Islet precursor cell (in vitro differentiated cells): ENCODE measurements at places on chromosomes 2 and 18.
A peak's percentile ranks its signal among the peaks of the same experiment; 100 is the strongest.

GRCh38 chr18:35936951-35937350 is 35.5 kb upstream of the RMP24 start:
- peak; percentile 35 for DNase-seq

DNA sequence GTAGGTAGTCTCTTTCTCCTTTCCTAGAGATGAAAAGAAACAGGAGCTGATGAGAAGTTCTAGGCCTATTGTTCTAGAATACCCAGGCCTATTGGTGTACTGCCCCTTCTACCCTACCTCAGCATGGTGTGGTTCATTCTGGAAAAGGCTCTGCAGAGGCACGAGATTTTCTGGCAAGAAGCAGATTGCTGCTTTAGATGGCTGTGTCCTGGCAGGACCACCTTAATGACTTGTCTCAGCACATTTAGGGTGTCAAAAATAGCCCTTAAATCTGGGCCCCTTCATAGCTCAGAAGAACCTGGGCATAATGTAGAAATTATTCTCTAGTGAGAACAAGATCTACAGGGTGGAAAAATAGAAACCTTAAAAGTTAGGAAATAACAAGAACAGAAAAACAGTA is 87.9 kb downstream of the BCL2L11 start:
- DNase-seq, result no peak

GRCh38 chr2:77484026-77484425 is 38.1 kb downstream of the LRRTM4 start:
- DNase-seq, result no peak

GRCh38 chr18:78642296-78642951 is 337.2 kb upstream of the SALL3 start:
- no peak for DNase-seq

DNA sequence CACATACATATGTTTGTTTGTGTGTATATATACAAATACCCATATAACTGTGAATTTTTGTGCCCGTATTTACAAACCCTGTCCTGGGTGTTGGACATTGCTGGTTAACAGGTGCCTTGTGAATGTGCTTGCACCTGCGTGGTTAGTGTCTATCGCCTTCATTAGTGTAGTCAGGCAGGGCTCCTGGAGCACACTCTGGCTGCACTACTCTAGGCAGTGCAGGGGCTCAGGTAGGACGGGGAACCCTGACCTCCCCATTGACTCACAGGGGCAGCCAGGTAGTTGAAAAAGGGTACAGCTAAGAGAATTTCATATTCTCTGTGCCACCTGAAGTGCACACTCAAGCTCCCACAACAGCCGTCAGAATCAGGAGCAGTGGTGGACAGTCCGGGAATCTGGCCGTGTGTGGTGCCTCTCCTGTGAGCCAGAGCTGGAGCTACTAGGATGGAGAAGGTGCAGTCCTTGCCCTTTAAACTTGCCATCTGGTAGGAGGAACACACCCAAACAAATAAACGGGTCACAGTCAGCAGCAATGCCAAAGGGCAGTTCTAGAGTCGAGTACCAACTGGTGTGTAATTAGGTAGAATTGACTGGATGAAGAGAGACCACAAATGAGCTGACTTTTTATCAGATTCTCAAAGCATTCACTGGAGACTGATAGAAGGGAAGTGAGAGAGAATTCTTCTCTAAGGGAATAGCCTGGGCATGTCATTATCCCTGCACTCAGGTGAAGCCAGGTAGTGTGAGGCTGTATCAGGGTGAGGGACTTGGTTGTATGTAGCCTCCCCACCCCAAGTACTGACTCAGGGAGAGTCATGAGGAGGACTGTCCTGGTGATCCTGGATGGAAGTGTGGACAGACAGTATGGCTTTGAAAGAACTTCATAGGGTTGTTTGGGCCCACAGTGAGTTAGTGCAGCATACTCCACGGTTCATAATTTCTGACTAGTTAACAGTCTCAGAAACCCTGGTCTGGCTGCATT is 44.1 kb downstream of the FARP2 start:
- DNase-seq, result no peak

DNA sequence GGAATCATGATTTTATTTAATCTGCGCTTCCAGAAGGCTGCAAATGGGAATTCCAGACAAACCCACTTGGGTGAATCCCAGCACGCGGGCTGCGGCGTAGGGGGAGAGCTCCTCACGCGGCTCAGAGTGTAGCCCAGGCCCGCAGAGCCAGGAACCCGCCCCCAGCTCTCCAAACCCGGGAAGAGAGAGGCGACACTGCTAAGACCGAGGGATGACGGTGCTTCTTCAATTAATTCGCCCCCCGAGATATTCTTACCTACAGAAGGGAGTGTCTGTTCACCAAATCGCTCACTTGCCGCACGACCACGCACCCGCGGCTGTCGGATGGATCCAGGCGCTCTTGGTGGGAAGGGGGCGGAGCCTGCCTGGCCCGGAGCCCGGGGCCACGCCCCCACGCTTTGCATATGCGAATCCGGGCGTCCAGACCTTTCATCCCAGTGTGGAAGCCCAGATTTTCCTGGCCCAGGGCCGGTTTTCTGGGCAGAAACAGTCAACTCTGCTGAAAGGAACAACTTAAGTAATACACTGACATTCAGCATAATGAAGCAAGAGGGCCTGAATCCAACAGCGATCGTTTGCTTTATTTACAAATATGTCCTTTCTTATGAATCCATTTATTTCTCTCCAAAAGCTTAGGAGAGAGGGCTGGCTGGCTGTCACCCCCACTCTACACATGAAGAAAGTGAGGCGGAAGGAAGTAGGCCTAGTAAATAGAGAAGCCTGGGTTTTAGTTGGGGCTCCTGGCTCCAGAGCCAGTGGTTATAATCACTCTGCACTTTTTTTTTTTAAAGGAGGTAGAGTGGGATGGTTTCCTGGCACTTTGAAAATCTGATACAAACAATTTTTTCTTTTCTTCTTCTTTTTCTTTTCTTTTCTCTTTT is at the start of gene SLC19A3:
TSS of gene SLC19A3 (minus strand) at position 342 of the 881 bp plus-strand sequence. CDS start 15,710 bp downstream, outside the sequence.
- peak; percentile 92 for DNase-seq

DNA sequence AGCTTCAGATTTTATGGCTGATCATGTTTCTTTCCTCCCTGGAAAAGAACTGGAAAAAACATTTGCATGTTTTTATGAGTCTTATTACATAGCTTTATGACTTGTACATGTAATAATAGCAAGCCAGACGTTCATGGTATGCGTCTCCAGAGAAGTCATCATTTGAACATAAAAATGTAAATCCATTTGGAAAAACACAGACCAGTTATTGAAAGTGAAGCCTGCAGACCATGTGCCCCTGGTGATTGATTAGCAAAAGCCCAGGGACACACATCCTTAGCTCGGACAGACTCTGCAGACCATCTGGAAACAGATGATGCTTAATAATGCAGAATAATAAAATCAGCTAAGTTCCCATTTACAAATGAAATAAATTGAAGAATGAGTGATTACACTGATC is 283.1 kb downstream of the TDRD15 start:
- no peak for DNase-seq

DNA sequence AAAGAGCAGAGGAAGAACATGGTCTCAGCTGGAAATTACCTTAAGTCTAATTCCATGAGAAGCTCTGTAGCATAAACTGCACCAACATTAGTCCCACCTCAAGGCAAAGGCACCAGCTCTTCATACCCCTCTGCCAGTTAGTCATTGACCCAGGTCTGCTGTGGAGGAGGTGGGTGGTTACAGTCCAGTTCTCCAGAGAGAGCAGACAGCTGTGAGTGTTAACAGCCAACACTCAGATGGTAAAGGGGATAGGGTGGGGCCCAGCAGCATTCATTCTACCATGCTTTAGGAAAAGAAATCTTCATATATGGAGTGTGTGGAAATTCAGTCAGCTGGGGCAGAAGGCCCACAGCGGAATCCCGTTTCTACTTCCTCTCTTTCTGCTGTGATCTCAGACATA is 159.7 kb upstream of the FBXO11 start:
- no peak for DNase-seq

- DNase-seq, result peak; percentile 86
These were observed 10.5 kb upstream of the DSG2 start for GRCh38 chr18:31487246-31488015.

DNA sequence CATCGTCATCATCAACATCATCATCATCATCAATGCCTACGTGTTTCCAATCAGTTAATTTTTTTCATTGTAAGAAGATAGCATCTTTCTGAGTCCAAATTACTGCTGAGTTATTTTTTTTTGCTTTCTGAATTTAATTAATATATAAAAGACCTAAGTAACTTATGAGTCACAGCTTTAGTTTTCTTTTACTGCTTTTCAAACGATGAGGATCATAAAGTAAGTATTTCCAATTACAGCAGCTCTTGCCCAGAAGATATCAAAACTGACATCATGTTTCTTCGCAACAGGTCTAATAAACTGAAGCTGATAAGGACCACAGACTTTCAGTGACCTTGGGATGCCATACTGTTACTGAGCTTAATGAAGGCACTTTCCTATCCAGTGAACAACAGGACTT is 442.2 kb downstream of the DSEL start:
- no peak for DNase-seq

DNA sequence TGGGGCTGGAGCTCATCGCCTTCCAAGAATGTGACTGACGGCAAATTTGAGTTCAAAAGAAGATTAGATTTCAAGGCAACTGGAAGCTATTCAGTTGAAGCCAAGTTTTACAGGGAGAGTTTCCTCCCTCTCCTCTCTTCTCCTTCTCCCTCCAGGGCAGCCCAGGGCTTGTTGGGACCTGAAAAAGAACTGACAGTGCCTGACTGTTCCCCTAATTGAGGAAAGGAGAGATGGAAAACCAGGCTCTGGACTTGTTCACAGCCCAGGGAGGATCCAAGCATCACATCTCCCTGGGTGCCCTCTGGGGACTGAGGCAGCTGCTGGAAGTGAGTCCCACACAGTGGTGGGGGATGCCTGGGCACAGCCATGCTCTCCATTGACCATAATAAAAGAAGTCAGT is 88.1 kb downstream of the THNSL2 start:
- no peak for DNase-seq

DNA sequence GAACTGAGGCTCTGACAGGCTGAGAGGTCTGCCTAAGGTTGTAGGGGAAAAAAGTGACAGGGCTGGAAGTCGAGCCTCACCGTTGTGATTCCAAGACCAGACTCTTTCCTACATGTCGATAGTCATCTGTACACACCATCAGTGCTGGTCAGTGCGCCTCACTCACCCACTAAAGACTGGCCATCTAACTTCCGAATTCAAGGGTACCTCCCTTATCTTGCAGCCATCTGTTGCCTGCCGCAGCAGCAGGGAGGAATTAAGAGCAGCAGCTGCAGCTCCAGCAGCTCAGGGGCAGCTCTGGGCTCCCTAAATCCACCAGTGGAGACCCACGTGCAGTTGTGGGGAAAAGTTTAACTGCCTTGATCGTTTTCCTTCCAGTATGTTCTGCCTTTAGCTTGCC is 32.6 kb upstream of the GPR39 start:
- no peak for DNase-seq

DNA sequence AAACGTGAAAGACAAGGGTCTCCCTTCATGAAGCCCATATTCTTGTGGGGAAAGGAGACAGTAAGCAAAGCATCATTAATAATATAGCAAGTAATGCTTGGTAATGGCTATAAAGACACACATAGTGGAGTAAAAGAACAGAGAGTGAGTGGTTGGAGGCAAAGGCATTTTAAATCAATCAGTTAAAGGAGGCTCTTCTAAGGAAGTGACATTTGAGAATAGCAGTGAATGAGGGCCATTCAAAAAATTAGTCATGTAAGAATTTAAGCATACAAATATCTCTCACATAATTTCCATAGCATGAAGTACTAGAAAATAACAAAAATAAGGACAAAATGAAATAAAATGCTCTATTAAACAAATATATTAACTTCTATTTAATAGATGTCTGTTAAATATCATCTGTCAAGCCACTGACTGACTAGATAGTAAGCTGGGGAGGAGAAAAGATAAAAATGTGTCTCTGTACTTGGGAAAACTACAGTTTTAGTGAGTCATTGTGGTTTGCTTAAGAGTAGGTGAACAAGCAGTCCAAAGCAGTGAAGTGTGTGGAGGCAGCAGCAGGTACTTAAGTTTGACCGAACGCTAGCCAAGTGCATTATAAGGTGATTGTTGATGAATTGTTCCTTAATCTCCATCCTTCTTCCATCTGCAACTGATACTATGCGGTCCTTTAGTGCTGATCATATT is 160.1 kb downstream of the PARD3B start:
- DNase-seq, result no peak

DNA sequence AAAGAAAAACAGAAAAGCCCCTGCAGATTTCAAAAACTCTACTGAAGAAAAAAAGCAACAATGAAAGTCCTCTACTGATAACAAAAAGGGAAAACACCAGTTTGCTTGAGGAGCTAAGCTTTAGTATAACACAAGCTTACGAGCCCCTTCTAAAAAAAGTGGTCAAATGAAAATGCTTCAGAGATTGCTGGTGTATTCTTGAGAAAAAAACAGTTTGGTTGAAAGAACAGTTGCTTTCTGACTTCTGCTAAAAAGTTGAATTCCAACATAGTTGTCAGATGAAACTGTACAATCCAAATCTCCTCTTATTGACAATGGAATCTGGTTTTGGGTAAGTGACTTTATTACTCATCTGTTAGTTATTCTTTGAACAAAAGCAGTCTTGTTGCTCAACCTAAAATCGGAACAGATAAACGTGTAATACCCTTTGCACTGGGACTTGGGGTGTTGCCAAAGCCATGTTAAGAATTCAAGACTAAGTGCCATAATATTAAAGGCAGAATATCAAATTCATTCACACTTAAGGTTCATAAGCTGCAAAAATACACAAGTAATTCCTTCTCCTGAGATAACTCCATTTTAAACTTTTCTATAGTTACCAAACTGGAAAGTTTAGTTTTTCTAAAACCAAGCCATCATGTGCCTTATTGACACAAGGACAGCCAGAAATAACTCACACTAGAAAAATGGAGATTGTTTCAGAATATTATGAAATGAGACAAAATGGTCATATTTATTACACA is 45.3 kb upstream of the SPAG16 start:
- DNase-seq, result no peak

DNA sequence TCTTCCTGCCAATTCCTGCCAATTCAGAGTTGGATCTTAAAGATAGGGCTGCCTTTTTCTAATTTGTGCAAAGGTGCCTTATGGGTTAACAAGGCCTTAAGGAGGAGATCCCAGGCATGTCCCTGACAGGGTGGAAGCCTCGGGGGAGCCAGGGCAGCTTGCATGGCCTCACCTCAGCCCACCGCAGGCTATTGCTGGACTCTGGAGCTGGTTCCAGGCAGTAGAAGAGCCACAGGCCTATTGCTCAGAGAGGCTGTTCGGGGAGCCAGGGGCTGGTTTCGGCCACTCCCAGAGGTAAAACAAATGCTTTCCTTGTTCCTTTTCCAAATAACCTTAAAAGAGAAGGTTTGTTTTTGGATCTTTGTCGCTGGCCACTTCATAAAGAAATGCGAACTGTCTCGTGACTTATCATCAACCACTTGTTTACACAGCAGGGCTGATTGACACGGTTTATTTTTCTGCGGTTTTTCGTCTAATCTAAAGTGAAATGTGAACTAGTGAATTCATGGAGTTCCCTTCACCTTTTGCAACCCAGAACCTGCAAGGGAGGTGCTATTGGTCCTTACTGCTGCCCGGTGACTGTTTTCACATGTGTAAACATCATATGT is 108.6 kb downstream of the APOB start:
- no peak for DNase-seq

- no peak for DNase-seq
These were observed 20.0 kb downstream of the DUSP11 start for GRCh38 chr2:73759904-73760303.
